CD4-positive, alpha-beta T cell treated with Interleukin-6 at 100 ng/mL for 8 hours (primary cell): ENCODE measurements at places on chromosomes 7 and 10.

- no peak for DNase-seq
Measured at GRCh38 chr7:13717031-13717430, 272.4 kb downstream of the ETV1 start.

DNA sequence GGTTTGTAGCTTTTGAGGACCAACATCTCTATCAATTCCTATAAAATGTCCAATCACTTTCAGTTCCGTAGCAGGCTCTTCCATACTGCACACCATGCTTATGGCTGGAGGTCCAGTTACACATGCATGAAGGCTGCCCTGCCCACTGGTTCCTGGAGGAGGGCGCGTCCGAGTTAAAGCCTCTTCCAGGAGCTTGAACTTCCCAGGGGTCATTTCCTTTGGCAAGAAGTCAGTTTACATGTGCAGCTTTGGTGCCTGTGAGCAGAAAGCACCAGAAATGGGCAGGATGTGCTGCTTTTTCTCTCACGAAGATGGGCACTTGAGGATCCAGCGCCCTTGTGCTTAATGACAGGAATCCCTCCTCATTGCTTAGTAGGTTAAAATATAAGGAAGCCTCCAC, 17.6 kb upstream of the PHYH start:
- no peak for DNase-seq

DNA sequence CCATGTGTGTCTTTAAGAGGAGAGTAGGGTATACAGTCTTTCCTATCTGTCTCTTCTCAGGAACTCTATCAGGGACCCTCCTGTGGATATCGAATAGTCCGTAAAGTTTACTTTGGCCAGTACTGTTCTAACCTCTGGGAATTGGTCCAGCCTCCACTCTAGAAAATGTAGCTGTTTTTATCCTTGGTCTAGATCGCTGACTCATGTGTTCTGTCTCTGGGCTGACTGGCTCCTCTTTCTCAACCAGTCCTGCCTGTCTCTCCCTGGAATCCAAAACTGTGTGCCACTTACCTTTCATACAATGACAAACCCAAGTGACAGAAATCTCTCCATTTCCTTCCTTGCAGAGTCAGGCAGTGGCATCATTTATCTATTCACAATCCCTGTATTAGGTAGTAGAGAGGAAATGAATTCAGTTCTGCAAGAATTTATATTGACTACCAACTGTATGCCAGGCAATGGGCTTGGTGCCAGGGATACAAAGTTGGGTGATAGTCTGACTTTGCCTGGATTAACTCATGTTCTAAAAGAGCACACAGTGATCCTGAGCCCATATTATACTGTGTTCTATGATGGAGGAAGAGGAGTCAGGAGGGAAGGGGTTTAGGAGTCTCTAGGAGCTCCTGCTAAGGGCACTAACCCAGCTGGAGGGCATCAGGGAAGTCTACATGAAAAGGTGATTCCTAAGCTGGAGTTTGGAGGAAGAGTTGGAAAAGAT, 232.7 kb downstream of the LRMDA start:
- DNase-seq: no peak

- DNase-seq: no peak
Measured at GRCh38 chr7:73761854-73762658, 8.0 kb downstream of the CLDN3 start.

- no peak for DNase-seq
Measured at GRCh38 chr10:22133749-22134624, 83.8 kb downstream of the EBLN1 start.

DNA sequence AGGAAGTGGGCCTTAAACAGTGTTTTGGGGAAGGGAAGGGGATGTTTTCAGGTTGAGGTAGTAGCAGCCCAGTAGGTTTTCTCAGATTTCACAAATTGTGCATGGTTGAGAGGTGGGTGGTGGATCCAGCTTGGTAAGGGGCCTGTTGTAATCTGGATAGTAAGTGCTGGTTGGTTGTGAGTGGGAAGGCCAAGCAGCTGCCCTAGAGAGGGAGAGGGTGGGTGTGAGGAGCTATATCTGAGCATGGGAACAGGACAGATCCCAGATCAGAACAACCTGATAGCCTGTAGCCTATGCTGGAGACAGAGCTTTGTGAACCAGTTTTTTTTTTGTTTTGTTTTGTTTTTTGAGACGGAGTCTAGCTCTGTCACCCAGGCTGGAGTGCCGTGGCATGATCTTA, 53.9 kb upstream of the ZMIZ2 start:
- no peak for DNase-seq

GRCh38 chr7:27605689-27606269, 56.9 kb downstream of the HIBADH start:
- no peak for DNase-seq

DNA sequence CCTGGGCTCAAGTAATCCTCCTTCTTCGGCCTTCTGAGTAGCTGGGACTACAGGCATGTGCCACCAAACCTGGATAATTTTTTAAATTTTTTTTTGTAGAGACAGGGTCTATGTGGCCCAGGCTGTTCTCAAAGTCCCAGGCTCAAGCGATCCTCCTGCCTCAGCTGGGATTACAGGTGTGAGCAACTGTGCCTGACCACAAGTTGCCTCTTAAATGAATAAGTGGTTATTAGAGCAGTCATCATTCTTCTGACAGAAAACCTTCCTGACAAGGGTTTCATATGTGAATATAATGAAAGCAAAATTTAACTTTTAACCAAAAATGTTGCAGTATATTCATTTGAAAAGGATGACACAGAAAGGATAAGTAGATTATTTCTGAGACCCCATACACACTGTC, 532.5 kb downstream of the GRM8 start:
- DNase-seq: no peak

- DNase-seq: no peak
Measured at GRCh38 chr7:6367701-6368211, 80.0 kb downstream of the DAGLB start.
